Activated naive CD8-positive, alpha-beta T cell treated with anti-CD3 and anti-CD28 coated beads, Interleukin-2, amount 10 ng/mL, durations not matched to agents 7 days and 5 days (primary cell): ENCODE measurements at places on chromosomes 11 and 22. TPM values are rescaled to one million over a fixed set of nuclear protein-coding genes. Genes with fewer than 3 reads are reported as not detected.
A peak's percentile ranks its signal among the peaks of the same experiment; 100 is the strongest.

GRCh38 chr11:26632691-26633159, 60.7 kb upstream of the MUC15 start:
- DNase-seq = no peak

- no peak for DNase-seq
Observed at GRCh38 chr11:132576706-132577105, 955.6 kb downstream of the OPCML start.

GRCh38 chr11:111735262-111736116, 30.7 kb downstream of the PPP2R1B start:
- no peak for DNase-seq

DNA sequence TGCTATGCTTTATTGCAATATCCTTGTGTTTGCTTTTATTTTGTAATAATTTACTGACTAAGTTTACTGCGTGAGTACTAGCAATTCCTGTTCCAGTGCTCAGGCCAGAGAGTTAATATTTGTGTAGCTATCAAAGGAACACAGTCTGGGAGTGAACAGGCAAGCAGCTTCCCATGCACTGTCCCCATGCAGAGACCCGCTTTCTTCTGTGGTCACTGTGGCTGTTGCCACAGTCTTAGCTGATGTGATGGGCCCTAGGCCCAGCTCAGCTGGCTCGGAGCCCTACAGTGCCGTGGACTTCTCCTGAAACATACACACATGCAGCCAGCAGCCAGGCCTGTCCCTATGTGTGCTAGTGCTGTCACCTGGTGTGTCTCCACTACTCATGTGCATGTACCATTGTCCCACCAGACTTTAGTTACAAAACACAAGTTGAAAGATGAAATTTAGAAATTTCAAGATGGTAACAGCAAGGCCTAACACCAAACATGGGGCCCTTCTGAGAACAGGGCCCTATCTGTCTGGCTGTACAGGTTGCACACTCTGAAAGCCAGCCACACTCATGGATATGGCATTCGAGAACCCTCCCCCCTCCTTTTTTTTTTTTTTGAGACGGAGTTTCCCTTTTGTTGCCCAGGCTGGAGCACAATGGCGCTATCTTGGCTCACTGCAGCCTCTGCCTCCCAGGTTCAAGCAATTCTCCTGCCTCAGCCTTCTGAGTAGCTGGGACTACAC, 12.3 kb upstream of the SCUBE2 start:
- DNase-seq = no peak

DNA sequence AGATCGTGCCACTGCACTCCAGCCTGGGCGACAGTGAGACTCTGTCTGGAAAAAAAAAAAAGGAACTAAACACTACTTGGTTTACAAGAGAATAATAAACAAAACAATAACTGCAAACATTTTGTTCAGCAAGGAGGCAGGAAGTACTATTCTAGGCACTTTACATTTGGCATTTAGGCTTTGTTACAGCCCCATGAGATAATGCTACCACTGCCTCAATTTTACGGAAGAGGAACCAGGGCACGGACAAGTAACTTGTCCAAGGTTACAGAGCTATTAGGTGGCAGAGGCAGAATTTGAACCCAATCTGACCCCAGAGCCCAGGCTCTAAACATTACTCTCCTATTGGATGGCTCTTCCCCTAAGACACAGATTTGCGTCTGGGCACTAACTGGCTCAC, 108.7 kb upstream of the AKIP1 start:
- DNase-seq = no peak

DNA sequence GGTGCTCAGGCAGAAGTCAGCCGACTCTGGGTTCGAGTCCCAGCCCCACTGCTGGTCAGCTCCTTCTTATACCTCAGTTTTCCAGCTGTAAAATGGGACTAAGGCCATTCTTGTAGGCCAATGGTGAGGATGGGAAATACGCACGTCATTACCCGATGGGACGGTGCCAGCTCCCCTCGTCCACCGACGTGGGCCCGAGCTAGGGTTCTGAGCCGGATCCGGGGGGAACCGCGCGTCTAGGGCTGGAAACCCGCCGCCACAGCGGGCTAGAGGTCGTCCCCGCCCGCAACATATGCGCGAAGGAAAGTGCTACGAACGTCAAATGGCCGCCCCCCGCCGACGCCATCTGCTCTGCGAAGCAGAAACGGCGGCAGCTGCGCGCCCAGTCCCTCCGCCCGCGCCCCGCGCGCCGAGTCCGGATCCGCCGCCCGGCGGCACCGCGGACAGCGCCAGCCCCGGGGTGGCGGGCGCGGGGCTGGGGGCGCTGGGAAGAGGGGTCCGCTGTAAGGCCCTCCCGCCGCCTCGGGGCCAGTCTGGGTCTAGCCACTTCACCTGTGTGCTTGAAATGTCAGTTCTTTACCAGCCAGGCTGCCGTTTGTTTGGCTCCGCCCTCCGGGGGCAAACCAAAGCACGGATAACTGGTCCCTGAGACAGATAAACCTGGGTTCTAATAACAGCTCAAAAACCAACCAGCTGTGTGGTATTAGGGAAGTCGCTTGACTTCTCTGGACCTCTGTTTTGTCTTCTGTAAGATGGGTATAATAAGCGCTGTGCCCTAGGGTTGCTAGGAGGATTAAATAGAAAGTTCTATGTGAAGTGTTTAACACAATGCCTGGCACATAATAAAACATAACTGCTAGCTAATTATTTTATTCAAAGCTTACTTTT, 103.5 kb upstream of the RCN1 start:
- no peak for DNase-seq

DNA sequence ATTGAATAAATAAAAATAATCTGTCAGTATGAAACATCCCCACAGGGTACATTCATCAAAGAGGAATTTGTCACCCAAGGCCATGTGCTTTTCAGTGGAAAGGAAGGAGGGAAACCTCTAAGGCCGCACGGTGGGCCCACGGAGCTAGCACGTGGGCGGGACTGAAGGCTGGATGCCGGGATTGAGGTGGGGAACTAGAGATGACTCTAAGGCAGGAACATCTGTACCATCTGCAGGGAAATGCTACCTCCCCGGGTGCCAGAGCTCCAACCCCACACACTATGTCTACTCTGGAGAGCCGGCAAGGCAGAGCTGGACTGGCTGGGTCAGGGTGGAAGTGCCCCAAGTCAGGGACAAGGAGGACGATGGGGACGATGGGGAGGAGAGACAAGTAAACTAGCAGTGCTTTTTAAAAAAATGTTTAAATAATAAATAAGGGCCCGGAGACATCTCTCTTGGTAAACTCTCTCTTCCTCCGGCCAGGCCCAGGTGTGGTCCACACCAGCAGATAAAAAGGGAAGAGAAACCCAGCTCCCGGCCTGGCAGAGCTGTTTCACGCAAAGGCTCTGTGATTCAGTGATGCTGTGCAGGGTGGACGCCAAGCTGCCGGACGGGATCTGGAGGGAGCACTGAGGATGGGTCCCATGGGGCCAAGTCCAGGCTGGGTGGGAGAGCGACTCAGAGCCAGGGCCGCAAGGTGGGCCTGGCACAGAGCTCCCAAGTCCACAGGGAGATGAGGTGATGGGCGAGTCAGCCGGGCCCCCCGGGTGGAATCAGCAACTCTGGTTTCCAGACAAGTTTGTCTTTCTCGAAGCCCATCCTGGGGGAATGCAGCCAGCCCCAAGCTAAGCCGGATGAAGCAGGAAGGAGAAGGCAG, 5.8 kb downstream of the LIF start:
- DNase-seq = no peak

- DNase-seq = no peak
Observed at GRCh38 chr22:30964858-30965257, 3.7 kb downstream of the MORC2 start.

- no peak for DNase-seq
Observed at GRCh38 chr22:26658161-26658560, 773 bp downstream of the MIAT start.

DNA sequence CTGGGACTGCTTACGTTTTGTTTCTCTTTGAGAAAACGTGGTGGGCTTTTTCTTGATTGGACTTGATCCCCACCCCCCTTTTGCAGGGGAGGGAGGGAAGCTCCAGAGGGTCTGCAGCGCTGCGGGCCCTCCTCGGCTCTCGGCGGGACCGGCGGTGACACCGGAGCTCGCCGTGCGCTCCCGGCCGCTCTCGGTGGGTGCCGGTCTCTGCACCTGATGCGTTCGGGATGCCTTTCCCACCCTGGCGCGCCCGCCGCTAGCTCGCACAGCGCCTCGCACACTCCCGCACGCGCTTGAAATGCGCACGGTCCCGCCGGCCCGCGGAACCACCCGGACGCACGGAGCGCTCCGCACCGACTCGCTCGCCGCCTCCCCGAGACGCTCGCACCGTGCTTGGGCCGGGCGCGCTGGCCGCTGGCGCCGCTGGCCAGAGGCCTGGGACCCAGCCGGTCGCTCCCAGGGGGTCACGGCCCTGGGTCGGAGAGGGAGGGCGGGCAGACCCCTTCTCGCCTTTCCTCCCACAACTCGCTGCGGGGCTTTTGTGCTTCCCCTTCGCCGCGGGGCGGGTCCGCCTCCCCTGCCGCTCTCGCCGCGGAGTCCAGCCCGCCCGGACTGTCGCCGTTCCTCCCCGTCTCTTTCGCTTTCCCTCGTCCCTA, 1.0 kb downstream of the ZBTB16 start:
- peak; percentile 68 for DNase-seq

- DNase-seq = no peak
Observed at GRCh38 chr11:47507563-47508239, 45.2 kb downstream of the CELF1 start.

GRCh38 chr11:16881074-16881709, 133.0 kb downstream of the PLEKHA7 start:
- DNase-seq = no peak

DNA sequence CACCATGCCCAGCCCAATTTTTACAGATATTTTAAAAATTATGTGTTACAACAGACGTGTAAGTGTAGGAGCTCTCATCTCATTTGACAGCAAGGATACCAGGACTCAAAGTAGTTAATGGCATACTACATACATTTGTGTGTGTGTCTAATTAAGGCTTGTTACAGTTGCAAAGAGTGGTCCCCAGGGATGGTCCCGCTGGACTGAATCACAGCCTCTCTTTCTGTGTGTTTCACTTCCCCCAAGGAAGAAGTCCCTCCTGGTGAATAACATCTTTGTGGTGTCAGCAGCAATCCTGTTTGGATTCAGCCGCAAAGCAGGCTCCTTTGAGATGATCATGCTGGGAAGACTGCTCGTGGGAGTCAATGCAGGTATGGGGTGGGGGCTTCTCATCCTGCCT, 17.2 kb downstream of the SLC2A11 start:
- DNase-seq = no peak

- no peak for DNase-seq
Observed at GRCh38 chr11:76244316-76244851, 38.1 kb upstream of the WNT11 start.

GRCh38 chr11:92383430-92383829, 158.8 kb downstream of the FAT3 start:
- DNase-seq = no peak

DNA sequence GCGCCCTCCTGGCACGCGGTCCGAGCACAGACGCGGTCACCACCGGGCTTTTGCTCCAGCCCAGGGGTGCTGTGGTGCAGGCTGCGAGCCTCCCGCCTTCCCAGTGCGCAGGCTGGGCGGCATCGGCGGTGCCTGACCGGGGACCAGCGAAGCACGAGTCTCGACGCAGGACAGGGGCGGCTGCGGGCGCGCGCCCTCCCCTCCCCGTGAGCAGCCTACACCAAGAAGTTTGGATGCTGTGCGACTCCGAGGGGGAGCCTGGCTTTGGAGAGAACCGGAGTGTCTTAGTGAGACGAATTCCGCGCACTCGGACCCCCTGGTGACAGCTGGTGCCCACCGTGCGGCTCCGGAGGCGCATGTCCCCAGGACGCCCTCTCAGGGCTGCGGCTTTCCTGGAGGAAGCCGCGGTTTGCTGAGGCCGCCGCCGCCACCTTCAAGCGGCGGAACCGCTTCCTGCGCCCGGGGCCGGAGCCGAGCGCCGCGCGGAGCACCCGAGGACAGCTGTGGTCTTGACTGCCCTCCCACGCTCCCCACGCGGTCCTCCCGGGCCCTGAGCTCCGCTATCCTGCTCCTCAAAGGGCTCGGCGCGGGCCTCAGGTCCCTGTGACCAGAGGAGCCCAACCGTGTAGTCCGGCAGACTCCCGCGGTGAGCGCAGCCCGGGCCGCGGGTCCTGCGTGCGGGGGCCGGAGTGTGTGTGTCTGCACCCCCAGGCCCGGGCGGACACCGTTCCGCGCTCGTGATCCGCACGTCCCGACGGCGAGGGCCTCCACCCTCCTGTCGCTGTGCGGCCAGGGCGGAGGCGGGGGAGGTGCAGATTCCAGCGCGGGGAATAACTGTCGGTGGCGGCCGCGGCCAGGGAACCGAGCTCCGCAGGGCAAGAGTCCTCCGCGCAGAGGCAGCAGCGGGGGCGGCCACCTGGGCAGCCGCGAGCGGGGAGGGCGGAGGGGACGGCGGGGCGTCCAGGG, 1.7 kb downstream of the FGF3 start:
- peak; percentile 41 for DNase-seq

- no peak for DNase-seq
Observed at GRCh38 chr11:86438685-86439084, 64.0 kb downstream of the CCDC81 start.

DNA sequence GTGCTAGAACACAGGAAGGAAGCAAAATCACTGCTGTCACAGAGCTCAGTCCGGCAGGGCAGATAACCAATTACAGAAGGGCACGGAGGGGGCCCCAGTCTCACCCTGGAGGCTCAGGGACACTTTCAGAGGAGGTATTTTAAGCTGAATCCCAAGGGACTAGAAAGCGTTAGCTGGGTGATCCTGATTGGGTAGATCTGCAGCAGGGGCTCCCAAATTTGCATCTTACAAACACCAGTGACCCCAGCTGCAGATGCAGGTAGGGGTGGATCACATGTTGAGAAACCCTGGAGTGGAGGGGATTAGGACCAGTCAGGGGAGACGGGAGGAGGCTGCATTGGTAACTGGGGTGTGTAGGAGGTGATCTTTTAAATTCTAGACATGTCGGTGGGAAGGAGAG, 91.4 kb downstream of the CSNK2A3 start:
- DNase-seq = no peak

DNA sequence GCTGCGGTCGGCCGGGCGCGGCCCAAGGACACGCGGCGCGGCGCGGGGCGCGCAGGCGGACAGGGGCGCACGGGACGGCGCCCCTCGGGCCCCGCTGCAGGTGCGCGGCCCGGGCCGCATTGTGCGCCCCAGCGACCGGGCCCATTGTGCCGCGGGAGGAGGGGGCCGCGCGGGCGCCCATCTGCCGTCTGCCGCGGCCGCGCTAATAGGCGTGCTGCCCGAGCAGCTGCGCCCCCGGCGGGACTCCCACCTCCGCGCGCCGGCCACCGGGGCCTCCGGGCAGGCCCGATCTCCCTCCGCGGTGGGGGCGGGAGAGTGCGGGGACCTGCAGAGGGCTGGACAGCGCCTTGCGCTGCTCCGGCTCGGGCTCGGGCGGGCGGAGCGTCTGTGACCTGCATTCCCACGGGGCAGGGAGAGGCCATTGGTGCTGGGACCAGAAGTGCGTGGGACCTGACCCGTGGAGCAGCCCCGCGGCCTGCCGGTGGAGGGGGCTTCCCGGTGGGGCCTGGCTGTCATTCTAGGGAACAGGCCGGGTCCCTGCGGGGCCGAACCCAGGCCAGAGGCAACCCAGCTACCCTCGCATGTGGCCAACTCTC, 933 bp downstream of the BRSK2 start:
- DNase-seq = no peak

- no peak for DNase-seq
Observed at GRCh38 chr11:63901660-63902059, 15.3 kb downstream of the RCOR2 start.

The SGSM1 gene
- total RNA-seq = 1.1 TPM

The DEFB131B gene
- not detected for total RNA-seq

The OR51G1 gene
- not detected for total RNA-seq

The IGLL1 gene
- not detected for total RNA-seq

The RIN1 gene
- 5.7 TPM for total RNA-seq

The C11orf86 gene
- total RNA-seq = not detected

The LRRC55 gene
- not detected for total RNA-seq

The PRR33 gene
- total RNA-seq = not detected

The PIWIL4 gene
- 1.1 TPM for total RNA-seq

The F2 gene
- not detected for total RNA-seq

The SDHAF2 gene
- total RNA-seq = 53.1 TPM
